ENCODE measurements at places on chromosomes 4 and X.

GRCh38 chrX:148599404-148599803 is 99.0 kb downstream of the AFF2 start:
- no peak for DNase-seq

DNA sequence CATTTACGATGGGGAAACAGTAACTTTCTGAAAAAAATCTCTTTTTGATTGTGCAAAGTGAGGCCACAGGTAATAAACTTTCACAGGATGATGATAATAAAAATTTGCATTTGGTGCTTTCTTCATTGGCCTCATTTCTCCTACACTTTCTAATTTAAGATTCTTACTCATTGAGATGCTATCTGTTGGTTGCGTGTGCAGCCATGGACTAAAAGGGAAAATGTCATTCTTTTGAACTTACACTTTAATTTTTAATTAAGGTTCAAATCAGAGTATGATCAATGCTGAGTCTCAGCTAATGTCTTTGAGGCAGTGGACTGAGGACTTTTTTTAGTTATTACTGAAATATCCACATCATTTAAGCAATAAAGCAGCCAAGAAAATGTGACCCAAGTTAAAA is 87.6 kb downstream of the SEL1L3 start:
- DNase-seq, result no peak

DNA sequence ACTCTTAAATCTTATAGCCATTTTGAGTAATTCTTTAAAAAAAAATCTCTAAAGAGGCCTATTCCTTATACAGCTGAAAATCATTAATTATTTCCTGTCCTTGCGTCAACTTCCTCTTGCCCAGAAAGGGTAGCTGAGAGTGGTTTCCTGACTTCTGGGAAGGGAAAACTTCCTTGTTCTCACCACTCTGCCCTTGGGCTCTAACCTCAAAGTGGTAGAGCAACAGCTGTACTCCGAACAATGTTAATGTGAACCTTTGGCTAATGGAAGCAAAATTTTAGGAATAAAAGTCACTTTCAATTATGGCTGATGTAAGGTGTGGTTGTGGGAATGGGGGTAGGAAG is 15.3 kb downstream of the KLHL2 start:
- no peak for DNase-seq

GRCh38 chr4:174522183-174523024 is at the start of gene HPGD:
TSS of gene HPGD (minus strand) at chr4:174522488. CDS start at chr4:174522451, 37 bp downstream.
- DNase-seq, result peak; percentile 48

GRCh38 chrX:49276671-49277534 is 7.3 kb downstream of the PPP1R3F start:
- no peak for DNase-seq

DNA sequence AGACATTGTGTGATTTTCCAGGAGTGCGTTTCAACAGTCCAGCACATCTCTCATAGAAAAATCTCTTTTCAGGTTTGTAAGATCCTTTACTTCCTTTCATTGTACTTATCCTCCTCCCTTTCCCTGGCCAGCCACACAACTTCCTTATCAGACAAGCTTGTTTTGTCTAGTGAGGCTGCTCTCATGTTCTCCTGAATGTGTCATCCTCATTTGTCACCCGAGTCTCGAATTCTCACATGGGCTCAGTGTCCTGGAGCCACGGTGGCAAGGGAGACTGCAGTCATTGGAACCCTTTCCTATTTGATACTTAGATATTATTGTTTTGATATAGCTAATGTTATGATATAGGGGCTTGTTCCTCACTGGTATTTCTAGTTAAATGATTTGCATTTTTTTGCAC is 16.9 kb downstream of the SYNPO2 start:
- no peak for DNase-seq

GRCh38 chr4:6907658-6908191 is 1.9 kb upstream of the TBC1D14 start:
- no peak for DNase-seq

- DNase-seq, result no peak
Observed at GRCh38 chr4:113711883-113712662, 49.5 kb downstream of the CAMK2D start.

Data from left renal cortex interstitium (tissue), 4 donors.